ENCODE measurements at places on chromosomes 1 and 21. TPM values are rescaled to one million over a fixed set of nuclear protein-coding genes. Genes with fewer than 3 reads are reported as not detected.
A peak's percentile ranks its signal among the peaks of the same experiment; 100 is the strongest.

DNA sequence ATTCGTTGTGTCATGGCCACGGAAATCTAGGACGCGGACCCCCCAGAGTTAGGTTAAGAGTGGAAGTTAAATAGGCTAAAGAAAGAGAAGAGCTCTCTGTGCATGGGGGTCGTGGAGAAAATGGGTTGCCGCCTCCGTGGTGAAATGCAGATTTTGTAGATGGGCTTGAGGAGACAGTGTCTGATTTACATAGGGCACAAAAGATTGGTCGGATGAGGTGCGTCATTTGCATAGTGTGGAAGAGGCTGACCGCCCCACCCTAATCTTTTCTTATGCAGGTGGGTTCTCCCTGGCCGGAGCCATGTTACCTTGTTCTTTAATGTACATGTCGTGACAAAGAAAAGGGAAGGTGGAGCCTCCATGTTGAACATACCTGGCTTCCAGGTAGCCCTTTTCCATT, 14.3 kb upstream of the SLC5A9 start:
- no peak for ATAC-seq

DNA sequence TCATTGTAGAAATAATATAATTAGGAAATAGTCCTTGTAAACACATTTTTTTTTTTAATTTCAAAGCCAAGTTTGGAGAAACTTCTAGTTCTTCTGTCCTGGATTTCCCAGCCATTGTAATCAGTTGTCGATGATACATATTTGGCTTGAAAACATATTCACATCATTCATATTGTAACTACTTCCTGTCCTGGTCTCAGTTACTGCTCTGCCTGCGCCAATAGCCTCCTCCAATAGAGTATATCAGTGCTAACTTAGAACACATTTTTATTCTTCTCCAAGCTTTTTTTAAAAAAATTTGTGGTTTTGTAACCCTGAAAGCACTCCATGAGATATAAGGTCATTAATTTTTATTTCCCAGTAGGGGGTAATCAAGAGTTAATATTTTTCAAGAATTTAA, 46.1 kb upstream of the FMO2 start:
- no peak for ATAC-seq

DNA sequence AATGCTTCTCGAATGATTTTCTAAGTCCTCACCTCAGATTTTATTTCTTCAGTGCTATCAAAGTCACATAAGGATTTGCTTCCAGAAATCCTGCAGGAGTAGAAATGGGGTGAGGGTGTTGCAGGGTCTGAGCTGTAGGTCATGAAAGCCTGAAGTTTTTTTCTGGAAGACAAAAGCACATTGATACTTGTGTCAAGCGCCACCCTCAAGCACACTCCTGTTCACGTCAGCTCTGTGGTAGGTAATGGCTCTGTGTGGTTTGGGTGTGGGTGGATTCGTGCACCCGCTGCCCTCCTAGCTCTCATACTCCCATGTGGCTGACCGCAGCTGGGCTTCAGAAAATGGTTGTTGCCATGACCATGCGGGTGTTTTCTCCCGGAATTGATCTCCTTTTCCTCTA, 39.9 kb downstream of the AKNAD1 start:
- peak; percentile 23 for ATAC-seq

- ATAC-seq, result peak; percentile 68
Observed at GRCh38 chr21:45590246-45590725, 48.0 kb upstream of the SLC19A1 start.

- ATAC-seq, result no peak
Observed at GRCh38 chr1:83606416-83606955, 392.4 kb downstream of the TTLL7 start.

DNA sequence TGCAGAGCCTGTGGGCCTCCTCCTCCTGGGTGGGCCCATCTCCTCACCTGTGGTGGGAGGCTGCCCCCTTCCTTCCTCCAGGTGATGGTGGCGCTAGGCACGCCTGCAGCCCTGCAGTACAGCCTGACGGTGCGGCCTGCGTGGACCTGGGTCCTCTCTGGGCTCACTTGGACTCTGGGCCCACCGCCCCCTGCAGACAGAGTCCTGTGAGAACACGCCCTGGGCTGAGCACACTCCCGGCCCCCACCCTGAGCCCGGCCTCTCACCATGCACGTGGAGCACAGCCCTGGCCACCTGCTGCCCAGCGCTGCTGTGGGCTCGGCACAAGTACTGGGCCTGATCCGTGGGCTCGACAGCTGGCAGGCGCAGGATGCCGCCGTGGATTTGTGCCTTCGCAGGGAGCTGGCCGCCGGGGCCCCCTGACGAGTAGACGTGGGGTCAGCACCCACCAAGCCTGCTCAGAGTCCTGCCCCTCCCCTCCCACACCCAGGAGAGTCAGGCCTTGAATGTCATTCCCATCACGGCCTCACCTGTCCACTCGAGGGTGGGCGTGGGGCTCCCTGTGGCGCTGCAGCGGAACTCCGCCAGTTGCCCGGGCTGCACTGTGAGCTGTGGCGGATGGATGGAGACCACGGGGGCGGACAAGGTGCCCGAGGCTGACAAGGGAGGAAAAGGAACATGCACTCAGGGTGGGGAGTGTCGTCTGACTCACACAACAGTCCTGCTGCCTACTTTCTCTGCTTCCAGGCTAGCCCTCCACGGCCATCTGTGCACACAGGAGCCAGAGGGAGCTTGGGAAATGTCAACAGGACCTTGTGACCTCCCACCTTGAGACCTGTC, 43.4 kb downstream of the LDLRAD2 start:
- no peak for ATAC-seq

- no peak for ATAC-seq
Observed at GRCh38 chr1:209103092-209103491, 480.4 kb upstream of the CAMK1G start.

DNA sequence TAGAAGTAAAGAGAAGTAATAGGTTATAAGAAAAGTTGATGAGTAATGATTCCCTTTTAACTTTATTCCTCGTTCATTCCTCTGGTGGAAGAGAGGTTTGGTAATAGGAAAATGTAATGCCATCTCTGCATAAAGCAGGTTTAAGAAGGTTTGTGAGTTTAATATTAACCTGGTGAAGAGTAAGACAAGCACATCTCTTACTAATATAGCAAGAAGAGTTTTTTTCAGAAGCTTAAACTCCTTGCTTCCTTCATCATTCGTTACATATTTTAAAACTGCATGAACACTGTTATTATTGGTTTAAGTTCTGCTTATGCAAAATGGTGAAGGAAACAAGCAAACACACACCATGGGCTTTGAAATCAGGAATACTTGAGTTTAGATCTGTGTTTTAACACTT, 9.2 kb upstream of the PLA2G4A start:
- no peak for ATAC-seq

DNA sequence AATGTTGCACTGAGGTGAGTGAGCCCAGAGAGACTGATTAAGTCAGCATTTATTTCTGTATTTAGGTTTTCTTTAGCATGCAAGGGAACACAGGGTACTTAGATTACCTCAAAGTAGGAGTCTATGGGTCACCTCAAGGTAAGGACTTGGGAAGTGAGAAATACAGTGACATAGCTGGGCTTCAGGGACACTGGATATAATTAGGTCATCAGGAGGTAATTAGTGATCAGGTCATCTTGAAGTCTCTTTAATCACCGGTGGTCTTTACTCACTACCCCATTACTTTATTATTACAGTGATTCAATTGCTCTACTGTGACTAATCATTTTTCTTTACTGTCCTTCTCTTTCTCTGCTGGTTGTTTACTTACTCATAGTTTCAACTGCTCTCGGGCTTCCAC, 59.9 kb upstream of the KCNK1 start:
- no peak for ATAC-seq

DNA sequence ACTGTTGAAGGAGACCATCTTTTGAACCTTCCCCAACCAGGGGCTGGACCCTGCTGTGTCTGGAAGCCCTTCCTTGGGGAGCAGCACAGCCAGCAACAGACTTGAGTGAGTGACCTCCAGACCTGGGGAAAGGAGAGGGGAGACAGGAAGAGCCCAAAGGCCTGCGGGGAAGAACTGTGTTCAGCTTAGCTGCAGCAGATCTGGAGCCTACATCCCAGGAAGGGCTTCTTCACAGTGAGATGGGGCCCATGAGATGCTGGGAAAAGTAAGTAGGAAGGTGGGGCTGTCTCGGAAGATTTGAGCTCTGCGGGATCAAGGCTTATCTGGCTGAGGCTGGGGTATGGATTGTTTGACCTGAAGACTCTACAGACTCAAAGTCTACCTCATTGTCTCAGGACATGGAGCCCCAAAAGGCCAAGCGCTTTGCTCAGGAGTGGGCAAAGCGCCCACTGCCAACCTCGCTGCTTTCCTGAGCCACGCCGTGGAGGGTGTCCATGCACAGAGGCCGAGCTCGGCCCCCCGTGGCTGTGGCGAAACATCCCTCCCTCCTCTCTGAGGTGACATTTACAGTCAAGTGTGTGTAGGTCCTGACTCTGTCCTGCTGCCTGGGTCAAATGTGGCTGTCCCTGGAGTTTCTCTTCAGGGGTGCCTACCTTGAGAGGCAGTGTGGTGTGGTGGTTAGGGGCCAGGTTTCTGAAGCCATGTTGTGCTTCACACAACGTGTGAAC, 24.5 kb downstream of the SPOCD1 start:
- no peak for ATAC-seq

GRCh38 chr1:61318319-61319125, 236.2 kb downstream of the NFIA start:
- ATAC-seq, result peak; percentile 84

- ATAC-seq, result no peak
Observed at GRCh38 chr1:6726253-6726652, 24.6 kb upstream of the DNAJC11 start.

- peak; percentile 72 for ATAC-seq
Observed at GRCh38 chr1:207579436-207579799, 65.5 kb upstream of the CR1L start.

GRCh38 chr21:33762803-33763581, 120.7 kb downstream of the ITSN1 start:
- ATAC-seq, result no peak

DNA sequence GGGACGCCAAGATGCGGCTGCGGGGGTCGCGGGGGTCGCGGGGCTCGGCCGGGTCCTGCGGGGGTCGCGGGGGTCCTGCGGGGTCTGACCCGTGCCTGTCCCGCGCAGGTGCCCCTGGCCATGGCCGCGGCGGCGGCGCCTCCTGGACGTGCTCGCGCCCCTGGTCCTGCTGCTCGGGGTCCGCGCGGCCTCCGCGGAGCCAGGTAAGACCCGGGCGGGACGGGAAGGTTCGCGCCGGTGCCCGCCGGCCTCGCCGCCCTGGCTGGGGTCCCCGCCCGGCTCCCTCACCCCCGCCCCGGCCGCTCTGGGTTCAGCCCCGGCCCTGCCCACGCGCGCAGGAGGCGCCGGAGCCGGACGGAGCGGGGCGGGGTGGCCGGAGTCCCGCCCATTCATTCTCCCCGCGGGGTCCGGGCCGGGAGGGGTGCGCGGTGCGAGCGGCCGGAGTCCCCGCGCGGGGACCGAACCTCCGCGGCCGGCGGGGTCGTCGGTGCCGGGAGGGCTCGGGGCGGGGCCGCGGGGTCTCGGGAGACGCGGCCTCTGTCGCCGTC, 380 bp downstream of the COL18A1 start:
- peak; percentile 34 for ATAC-seq

DNA sequence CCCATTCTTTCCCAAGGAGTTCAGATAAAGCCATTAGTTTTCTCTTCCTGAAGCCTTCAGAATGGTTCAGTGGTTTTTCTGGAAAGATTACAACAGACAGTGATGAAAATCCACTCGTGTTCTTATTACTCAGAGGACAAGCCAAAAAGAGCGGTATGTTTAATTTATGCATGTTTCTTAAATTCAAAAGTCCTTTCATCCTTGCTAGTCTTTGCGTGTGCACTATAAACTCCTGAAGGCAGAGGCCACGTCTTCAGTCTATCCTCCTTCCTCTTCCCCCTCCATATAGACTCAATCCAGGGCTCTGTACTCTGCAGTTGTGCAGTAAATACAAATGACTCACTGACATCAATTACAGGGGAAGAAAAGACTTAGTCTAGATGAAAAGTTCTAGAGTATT, 409.2 kb upstream of the PLXNA2 start:
- no peak for ATAC-seq

- ATAC-seq, result no peak
Observed at GRCh38 chr21:35384375-35384774, 335.3 kb upstream of the RUNX1 start.

DNA sequence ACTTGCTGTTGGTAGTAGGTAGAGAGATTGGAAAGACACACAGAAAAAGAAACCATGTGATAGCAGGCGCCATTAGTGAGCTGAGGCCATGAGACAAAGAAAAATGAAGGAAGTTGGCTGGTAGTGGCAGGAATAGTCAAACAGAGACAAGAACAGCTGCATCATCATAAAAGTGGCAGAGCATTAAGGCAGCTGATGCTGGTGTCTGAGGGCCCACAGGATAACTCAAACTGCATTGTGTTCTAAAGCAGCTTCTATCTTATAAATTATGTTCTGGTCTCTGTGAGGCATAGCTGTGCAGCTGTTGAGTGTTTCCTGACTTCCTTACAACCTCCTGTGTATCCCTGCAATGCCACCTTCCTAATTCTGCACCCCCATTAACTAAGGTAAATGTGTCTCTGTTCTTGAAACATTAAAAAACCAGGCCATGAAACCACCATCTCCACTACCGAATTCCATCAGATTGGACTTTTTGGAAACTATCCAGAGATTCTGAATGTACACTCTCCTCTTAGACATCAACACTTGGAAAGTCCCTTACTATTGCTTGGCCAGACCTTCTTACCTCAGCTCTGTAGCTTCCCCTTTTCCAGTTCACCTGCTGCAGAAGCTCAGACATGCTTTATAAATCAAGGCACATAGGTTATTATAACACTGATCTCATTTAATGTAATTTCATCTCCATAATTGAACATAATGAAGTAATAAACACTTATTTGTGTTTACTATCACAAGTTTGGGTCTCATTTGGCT, 23.4 kb upstream of the ARHGAP29 start:
- ATAC-seq, result no peak

GRCh38 chr21:45386336-45386727, 18.6 kb upstream of the COL18A1 start:
- no peak for ATAC-seq

DNA sequence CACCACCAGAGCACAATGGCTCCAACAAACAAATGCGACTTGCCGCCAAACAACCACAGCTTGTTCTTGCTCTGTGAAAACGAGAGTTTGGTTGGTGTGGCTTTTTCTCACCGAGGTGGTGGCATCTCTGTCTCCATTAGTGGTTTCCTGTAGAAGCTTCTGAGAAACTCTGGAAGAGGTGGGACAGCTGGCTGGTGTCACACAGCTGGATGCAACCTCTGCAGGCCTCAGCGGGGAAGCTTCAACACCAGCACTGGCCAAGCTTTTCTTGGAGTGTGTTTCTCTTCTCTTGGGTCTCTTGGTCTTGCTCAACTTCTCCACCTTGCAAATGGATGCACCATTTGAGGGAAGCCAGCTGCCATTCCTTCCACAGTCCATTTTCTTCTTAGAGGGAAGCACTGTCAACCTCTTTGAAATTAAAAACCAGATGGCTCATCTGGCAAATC, 124.8 kb downstream of the KCNN3 start:
- ATAC-seq, result peak; percentile 52

- no peak for ATAC-seq
Observed at GRCh38 chr1:113256348-113256729, 134.0 kb upstream of the MAGI3 start.

- no peak for ATAC-seq
Observed at GRCh38 chr1:226181996-226182714, 4.4 kb downstream of the ACBD3 start.

Gene PODN
- not detected for total RNA-seq

Gene XCL1
- not detected for total RNA-seq

Gene EXTL1
- not detected for total RNA-seq

Gene TNFRSF18
- 796 TPM for total RNA-seq

Gene ADPRS
- 50.8 TPM for total RNA-seq

Gene MANEAL
- 5.2 TPM for total RNA-seq

Gene RASSF5
- 227 TPM for total RNA-seq

Gene SUSD4
- total RNA-seq, result 0.11 TPM

Gene MTARC2
- not detected for total RNA-seq

Gene SIPA1L2
- total RNA-seq, result 19.1 TPM

Gene VANGL2
- not detected for total RNA-seq

Gene CNIH3
- total RNA-seq, result 1.4 TPM

Gene COL9A2
- total RNA-seq, result 7.5 TPM
